ENCODE measurements at places on chromosomes 5 and 9.

GRCh38 chr5:28117691-28118090 lies 1079.3 kb upstream of the CDH9 start:
- DNase-seq: no peak

- DNase-seq: no peak
Observed at GRCh38 chr9:33703430-33704102, 91.8 kb upstream of the PRSS3 start.

- peak; percentile 82 for DNase-seq
Observed at GRCh38 chr9:130107234-130107861, 53.6 kb downstream of the GPR107 start.

GRCh38 chr9:21555911-21556310 lies 73.8 kb upstream of the IFNE start:
- DNase-seq: peak; percentile 44

GRCh38 chr5:84239494-84239893 lies 145.2 kb downstream of the EDIL3 start:
- peak; percentile 46 for DNase-seq

DNA sequence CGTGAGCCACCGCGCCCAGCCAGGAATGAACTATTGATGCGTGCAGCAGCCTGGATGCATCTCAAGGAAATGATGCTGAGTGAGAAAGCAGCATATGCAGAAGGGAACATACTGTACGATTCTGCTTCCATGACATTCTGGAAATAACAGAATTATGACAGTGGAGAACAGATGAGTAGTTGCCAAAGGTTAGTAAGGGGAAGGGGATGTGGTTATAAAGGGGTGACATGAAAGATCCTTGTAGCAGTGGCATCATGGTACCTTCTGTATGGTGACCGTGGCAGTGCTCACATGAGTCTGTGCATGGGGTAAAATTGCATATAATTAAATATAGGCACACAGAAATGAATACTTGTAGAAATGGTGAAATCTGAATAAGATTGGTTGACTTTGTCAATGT lies 13.0 kb downstream of the NANS start:
- DNase-seq: no peak

GRCh38 chr5:80008995-80009765 lies 18.1 kb upstream of the MTX3 start:
- no peak for DNase-seq

- DNase-seq: no peak
Observed at GRCh38 chr5:68130253-68130652, 85.3 kb upstream of the PIK3R1 start.

- peak; percentile 88 for DNase-seq
Observed at GRCh38 chr5:65121880-65122436, 353.2 kb downstream of the CWC27 start.

DNA sequence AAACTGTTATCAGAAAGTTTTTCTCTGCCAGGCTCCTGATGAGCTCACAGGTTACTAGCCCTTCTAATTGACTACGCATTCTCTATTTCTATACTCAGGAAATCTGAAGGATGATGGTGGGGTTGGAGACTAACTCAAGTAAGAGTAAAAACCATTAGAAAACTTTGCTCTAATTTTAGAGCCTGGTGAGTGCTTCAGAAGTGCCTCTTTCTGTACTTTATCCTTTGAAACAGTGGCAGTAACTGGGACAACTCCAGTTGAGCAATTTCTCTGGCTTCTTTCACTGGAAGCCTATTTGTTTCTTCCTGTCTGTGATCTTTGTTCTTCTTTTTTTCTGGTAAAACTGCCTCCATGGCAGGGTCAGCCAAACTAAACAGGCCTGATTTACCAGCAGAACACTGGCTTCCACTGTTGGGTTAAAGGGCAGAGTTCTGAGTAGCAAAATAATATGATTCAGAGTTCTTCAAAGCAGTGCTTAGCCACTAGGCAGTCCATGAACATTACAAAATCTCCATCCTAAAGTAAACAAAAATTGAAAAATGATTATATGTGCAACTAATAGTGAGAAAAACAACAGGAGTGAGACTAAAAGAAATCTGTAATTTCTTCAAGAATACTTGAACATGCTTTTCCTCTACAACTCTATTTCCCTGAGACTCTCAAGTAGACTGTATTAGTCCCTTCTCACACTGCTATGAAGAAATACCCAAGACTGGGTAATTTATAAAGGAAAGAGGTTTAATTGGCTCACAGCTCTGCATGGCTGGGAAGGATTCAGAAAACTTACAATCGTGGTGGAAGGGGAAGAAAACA lies 79.8 kb downstream of the MROH2B start:
- DNase-seq: peak; percentile 83

GRCh38 chr9:27117489-27118135 lies 8.6 kb downstream of the TEK start:
- DNase-seq: no peak

- DNase-seq: no peak
Observed at GRCh38 chr5:1472964-1473628, 27.9 kb upstream of the SLC6A3 start.
